ENCODE measurements at places on chromosomes 16 and 17.

GRCh38 chr17:73291260-73291801, 20.5 kb downstream of the CDC42EP4 start:
- no peak for DNase-seq

GRCh38 chr17:78257810-78258322, 26.4 kb downstream of the TMEM235 start:
- DNase-seq = no peak

DNA sequence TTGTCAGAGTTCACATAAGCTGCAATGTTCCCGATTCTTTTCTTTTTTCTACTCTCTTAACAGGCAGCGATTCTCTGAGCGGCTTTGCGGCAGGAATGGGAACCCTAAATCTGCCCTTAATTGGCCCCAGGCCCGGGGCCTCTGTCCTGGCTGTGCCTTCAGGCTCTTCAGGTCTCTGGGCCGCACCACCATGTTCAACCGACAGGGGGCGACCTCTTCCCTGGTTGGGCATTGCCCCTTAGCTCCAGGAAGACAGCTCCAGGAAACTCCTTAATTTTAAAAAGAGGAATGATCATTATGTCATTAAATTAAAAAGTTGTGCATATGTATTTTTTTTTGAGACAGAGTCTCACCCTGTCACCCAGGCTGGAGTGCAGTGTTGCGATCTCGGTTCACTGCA, 20.3 kb downstream of the CACNG5 start:
- DNase-seq = no peak

- no peak for DNase-seq
Observed at GRCh38 chr17:67359960-67360791, 6.2 kb downstream of the PSMD12 start.

GRCh38 chr17:29292992-29293889, 707 bp downstream of the NUFIP2 start:
- DNase-seq = no peak

DNA sequence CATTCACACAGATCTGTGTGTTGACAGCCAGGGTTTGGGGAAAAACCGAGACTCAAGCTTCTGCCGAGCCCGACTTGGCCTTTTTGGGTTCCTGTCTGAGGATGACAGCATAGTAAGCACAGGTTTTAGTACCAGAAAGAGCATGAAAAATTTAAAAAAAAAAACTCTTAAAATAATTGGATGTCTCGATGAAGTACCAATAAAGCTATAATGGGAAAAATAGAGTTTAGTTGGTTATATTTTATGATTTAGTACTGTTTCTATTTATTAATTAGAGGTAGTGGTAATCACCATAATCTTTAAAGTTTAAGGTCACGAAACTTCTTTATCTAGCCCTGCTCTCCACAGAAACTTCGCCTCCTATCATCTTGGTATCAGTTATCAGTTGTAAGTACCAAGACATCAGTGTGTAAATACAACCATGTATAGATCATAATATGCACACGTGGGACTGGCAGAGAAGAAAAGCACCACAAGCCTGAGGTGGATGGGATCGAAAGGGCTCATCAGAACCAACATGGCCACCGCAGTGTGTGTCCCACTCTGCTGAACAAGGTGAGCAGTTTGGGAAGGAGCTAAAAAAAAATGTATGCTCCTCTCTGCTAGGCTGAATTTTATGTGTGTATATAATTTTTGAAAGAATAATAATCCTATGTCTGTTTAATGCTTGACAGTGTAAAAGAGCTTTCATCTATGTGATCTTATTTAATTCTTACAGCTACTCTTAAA, 14.4 kb upstream of the EEF2K start:
- no peak for DNase-seq

DNA sequence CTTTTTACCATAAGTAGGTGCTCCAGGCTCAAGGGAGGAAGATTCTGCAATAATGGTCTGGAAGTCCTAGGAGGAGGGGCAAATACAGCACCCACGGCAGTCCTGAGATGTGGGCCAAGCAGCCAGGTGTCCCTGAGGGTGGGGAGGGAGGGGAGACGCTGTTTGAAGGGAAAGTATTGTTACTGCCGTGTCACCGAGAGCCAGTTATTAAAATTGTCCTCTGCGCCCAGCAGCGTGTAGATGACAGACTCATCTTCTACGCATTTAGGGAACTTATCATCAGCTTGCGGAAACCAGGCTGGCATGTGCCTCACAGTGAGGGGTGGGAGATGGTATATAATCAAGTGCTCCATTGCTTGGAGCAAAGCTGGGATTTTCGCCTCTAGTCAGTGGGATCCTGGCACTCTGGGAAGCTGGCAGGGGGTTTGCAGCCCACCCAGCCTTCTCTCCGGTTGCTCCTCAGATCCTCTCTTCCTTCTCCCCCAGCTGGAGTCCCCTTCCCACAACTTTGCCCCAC, 104.6 kb downstream of the OR1D5 start:
- no peak for DNase-seq

DNA sequence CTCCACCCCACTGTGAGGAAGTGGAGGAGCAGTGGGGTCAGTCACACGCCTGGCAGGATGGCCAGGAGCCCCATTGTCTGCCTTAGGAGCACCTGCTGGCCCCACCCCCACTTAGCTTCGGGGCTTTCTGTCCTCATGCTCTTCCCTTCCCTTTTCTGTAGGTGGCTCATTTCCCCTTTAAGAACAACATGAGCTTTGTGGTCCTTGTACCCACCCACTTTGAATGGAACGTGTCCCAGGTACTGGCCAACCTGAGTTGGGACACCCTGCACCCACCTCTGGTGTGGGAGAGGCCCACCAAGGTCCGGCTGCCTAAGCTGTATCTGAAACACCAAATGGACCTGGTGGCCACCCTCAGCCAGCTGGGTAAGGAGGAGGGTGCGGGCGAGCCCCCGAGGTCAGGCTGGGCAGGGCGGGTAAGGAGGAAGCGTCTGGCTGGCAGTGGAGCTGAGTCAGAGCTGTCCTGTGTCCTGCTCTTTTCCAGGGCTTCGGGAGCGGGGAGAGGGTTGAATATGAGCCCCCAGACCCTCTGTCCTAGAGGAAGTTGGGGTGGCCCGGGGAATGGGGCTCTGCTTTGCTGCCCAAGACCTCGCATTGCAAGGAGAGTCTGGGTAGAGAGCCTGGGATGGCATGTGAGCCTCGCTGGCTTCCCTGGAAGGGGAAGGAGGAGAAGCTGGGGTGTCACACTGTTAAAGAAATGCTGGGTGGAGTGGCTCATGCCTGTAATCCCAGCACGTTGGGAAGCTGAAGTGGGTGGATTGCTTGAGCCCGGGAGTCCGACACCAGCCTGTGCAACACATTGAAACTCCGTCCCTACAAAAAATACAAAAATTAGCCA, 9.2 kb upstream of the SERPINF1 start:
- no peak for DNase-seq

GRCh38 chr16:66693149-66693548, 3.4 kb downstream of the CMTM4 start:
- no peak for DNase-seq

- no peak for DNase-seq
Observed at GRCh38 chr17:33017366-33017765, 25.7 kb downstream of the SPACA3 start.

- DNase-seq = no peak
Observed at GRCh38 chr16:85169333-85170065, 57.2 kb upstream of the CIBAR2 start.

- DNase-seq = no peak
Observed at GRCh38 chr17:83099086-83099555, 19.7 kb downstream of the METRNL start.

GRCh38 chr17:3534881-3535252, 22.7 kb downstream of the TRPV3 start:
- no peak for DNase-seq

- DNase-seq = no peak
Observed at GRCh38 chr17:76996741-76997694, 128.8 kb downstream of the MGAT5B start.

- no peak for DNase-seq
Observed at GRCh38 chr16:49377196-49377755, 3.7 kb downstream of the C16orf78 start.

GRCh38 chr17:19309701-19310100, 52.8 kb downstream of the B9D1 start:
- no peak for DNase-seq

GRCh38 chr16:48441106-48441505, 55.9 kb upstream of the SIAH1 start:
- no peak for DNase-seq

DNA sequence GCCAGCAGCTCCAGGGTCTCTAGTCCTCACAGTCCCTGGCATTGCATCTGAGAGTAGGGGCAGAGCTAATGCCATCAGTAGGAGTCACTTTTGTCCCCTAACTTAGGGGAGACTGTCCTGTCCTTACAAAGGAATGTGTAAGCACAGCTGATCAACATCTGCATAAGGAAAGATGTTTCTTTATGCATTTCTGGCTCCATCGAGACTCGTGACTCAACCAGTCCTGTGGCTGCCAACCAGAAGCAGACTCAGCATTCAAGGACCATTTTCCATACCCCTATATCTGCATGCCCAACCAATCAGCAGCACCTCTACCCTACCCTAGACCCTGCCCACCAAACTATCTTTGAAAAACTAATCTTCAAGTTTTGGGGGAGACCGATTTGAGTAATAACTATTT, 8.2 kb upstream of the MPP2 start:
- DNase-seq = no peak

- DNase-seq = no peak
Observed at GRCh38 chr16:54346041-54346440, 59.5 kb upstream of the IRX3 start.

- DNase-seq = no peak
Observed at GRCh38 chr17:77847221-77848085, 111.0 kb upstream of the TNRC6C start.

- DNase-seq = no peak
Observed at GRCh38 chr17:43366891-43367736, 31.7 kb upstream of the ARL4D start.

DNA sequence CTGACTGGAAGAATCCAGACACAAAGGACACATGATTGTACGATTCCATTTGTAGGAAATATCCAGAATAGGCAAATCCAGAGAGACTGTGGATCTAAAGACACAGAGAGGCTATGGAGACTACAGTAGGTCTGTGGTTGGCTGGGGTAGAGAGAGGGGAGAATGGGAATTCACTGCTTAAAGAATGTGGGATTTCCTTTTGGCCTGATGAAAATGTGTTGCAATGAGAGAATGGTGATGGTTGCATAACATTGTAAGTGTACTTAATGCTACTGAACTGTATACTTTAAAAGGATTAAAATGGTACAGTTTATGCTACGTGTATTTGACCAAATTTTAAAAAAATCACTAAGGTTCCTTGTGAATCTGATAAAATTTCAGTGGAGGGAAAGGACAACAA, 62.1 kb downstream of the GPRC5B start:
- no peak for DNase-seq

DNA sequence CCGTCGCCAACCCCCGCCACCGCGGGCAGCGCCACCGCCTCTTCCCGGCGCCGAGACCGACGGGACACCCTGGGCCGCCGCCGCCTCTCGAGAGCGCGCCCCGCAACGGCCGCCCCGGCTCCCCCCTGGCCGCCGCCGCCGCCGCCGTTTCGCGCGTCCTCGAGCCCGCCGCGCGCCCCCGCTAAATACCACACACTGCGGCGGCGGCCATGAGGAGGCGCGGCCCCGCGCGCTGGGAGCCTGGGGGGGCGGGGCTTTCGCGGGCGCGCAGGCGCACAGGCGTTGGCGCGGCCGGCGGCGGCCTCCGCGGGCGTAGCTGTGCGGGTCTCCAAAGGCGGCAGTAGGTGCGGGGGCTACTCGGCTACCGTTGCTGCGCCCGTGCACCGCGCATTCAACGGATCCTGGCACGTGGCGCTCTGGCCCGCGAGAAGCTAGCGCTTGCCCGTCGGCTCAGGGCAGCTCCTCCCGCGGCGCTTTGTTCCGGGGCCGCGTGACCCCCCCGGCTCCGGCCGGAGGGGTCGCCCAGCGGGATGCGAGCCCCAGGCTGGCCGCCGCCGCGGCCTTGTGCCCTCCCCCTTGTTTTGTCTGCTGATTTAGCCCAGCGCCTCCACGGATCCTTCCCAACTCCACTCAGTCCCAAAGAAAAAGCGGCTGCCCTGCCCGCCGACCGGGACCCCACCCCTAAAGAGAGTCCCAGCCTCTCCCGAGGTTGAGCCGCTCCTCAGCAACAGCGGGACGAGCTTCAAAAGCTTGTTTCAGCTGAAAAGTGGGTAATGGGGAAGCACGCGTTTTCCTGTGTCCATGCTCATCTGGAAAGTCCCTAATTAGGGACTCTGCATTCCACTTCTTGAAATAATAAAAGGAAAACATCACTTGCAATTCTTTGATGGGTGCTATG, at the start of gene SIAH1:
SIAH1 (minus strand) TSS at position 161 of the 898 bp plus-strand sequence. CDS start 22,985 bp downstream, outside the sequence.
- DNase-seq = no peak

- no peak for DNase-seq
Observed at GRCh38 chr17:8475227-8475626, 39.5 kb downstream of the NDEL1 start.

DNA sequence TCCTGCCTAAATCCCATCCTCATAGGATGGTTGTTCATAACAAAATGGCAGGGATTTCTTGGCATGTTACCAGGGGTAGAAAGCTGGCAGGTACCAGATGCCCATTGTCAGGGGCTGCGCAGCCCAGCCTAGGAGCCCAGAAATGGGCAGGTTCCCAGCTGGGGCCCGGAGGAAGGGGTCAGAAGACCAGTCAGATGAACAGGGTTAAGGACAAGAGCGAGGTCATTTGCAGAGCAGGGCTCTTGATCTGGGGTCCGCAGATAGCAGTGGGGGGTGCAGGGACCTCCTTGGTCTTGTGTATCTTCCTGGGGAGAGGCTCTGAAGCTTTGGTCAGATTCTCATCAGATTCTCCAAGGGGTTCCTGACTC, 52.3 kb upstream of the CDC42EP4 start:
- no peak for DNase-seq

DNA sequence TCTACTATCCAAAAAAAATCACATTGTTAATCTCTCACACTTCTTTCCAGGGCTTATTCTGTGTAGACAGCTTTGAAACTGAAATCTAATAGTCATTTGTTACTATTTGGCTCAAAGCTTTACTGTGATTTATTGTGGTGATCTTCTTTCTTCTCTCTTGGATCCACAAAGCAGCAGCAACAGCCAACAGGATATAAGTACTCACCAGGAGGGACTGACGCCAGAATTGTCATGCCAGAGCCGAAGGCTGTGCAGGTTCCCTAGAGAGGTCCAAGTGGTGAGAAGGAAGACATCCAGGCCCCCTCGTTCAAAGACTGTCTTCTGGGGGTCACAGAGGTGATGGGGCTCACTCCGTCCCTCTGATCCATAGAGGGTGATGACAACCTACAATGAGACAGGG, 33.3 kb downstream of the PKD1L3 start:
- DNase-seq = no peak

DNA sequence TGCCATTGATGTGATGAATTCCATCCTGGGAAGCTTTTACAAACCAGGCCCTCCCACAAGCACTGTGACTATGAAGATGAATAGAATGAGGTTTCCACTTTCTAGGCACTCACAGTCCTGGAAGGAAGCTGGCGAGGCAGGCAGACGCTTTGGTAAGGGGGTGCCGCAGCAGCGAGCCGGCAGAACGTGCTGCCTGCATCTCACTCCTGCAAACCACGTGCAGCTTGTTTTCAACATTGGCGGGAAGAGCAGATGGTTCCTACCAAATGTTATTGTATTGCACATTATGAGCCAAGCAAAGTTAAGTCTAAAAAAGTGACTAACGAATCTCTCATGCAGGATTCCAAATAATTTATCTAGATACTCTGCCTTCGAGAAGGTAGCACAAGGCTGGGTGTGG, 3.7 kb upstream of the DNAI2 start:
- no peak for DNase-seq

Data from SIG-M5 (cell line).